CD8-positive, alpha-beta memory T cell (primary cell): ENCODE measurements at places on chromosomes 4 and X. TPM values are rescaled to one million over a fixed set of nuclear protein-coding genes. Genes with fewer than 3 reads are reported as not detected.

DNA sequence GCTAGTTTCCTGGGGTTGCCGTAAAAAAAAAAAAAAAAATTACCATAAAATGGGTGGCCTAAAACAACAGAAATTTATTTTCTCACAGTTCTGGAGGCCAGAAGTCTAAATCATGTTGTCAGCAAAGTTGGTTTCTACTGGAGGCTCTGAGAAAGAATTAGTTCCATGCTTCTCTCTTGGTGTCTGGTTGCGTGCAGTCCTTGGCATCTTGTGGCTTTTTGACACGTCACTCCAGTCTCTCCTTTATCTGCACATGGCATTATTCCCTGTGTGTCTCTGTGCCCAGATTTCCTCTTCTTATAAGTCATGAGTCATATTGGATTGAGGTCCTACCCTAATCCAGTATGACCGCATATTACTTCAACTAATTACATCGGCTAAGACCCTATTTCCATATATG, 38.7 kb downstream of the SPATA4 start:
- H3K4me1 ChIP-seq, result no peaks in the 10 kb centered on the region
- no peaks in the 10 kb centered on the region for H3K27me3 ChIP-seq
- no peaks in the 10 kb centered on the region for H3K36me3 ChIP-seq
- no peak overlapping the region for H3K27ac ChIP-seq
- no peak for DNase-seq
- H3K4me3 ChIP-seq, result no peak overlapping the region

DNA sequence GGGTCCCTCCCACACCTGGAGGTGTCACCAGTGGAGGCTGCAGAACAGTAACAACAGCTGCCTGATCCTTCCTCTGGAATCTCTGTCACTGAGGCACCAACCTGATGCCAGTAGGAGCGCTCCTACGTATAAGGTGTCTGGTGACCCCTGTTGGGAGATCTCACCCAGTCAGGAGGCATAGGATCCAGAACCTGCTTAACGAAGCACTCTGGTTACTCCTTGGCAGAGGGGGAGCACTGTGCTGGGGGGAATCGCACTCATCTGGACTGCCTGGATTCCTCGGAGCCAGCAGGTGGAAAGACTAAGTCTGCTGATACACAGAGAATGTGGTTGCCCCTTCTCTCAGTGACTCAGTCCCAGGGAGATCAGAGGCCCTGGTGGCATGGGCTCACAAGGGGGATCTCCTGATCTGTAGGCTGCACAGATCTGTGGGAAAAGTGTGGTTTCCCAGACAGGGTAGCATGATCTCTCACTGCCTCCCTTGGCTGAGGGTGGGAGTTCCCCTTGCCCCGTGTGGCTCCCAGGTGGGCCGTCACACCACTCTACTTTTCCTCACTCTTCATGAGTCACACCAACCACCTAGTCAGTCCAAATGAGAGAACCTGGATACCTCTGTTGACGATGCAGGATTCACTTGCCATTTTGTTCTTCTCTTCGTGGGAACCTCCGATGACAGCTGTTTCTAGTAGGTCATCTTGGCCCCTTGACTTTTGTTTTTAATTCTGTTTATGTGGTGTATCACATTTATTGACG, 305.9 kb downstream of the IDS start:
- H3K36me3 ChIP-seq, result no peaks in the 10 kb centered on the region
- H3K27ac ChIP-seq, result no peak overlapping the region
- no peak for DNase-seq
- no peaks in the 10 kb centered on the region for H3K4me1 ChIP-seq

DNA sequence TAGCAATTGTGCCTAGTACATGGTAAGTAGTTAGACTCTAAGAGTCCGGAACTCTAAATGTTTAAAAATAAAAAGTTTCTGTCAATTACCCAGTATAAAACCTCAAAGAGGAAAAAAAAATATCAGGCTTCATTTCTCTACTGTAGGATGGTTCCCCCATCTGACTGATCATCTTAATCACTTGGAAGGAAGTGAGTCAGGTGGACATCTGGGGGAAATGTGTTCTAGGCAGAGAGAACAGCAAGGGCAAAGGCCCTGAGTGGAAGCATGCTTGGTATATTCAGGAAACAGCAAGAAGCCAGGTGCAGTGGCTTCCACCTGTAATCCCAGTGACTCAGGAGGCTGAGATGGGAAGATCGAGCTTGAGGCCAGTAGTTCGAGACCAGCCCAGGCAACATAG, 2.9 kb upstream of the EIF1AX start:
- H3K27ac ChIP-seq, result no peak overlapping the region
- no peak for DNase-seq
- H3K4me1 ChIP-seq, result peaks cover 11% of the 10 kb centered on the region
- H3K36me3 ChIP-seq, result no peaks in the 10 kb centered on the region
- H3K27me3 ChIP-seq, result no peaks in the 10 kb centered on the region

- H3K27ac ChIP-seq, result no peak overlapping the region
- no peaks in the 10 kb centered on the region for H3K4me1 ChIP-seq
- DNase-seq, result no peak
- no peaks in the 10 kb centered on the region for H3K27me3 ChIP-seq
- H3K4me3 ChIP-seq, result no peak overlapping the region
- no peaks in the 10 kb centered on the region for H3K36me3 ChIP-seq
These were observed 1445.1 kb upstream of the TENM3 start for GRCh38 chr4:180798036-180798577.

- H3K4me1 ChIP-seq, result no peaks in the 10 kb centered on the region
- H3K27ac ChIP-seq, result no peak overlapping the region
- H3K4me3 ChIP-seq, result no peak overlapping the region
- H3K27me3 ChIP-seq, result no peaks in the 10 kb centered on the region
These were observed 659.6 kb upstream of the INTU start for GRCh38 chr4:126973201-126973600.

The ZFP42 gene
- not detected for total RNA-seq
